Sigmoid colon (tissue), 7 donors: ENCODE measurements at places on chromosomes 5 and 9. TPM values are rescaled to one million over a fixed set of nuclear protein-coding genes. Genes with fewer than 3 reads are reported as not detected.
A peak's percentile ranks its signal among the peaks of the same experiment; 100 is the strongest.

GRCh38 chr5:128253161-128253560 lies 169.6 kb downstream of the SLC12A2 start:
- H3K4me3 ChIP-seq, result no peak overlapping the region
- no peaks in the 10 kb centered on the region for H3K4me1 ChIP-seq
- H3K27ac ChIP-seq, result no peak overlapping the region
- no peaks in the 10 kb centered on the region for H3K27me3 ChIP-seq

TAF11L5 gene
- not detected for total RNA-seq

GRCh38 chr5:103217101-103217500 lies 41.5 kb upstream of the MACIR start:
- H3K4me1 ChIP-seq, result no peaks in the 10 kb centered on the region
- no peaks in the 10 kb centered on the region for H3K36me3 ChIP-seq
- no peak overlapping the region for H3K4me3 ChIP-seq
- DNase-seq, result no peak
- no peak overlapping the region for H3K27ac ChIP-seq

GPR150 gene
- 0.36 TPM for total RNA-seq

GRCh38 chr9:37412431-37413151 lies 9.9 kb upstream of the GRHPR start:
- H3K4me1 ChIP-seq, result no peaks in the 10 kb centered on the region
- no peak for DNase-seq
- H3K27me3 ChIP-seq, result no peaks in the 10 kb centered on the region
- H3K27ac ChIP-seq, result no peak overlapping the region
- no peak overlapping the region for H3K4me3 ChIP-seq

GRCh38 chr9:1514250-1514649 lies 464.1 kb downstream of the DMRT2 start:
- H3K27ac ChIP-seq, result no peak overlapping the region
- no peaks in the 10 kb centered on the region for H3K27me3 ChIP-seq
- DNase-seq, result no peak
- no peaks in the 10 kb centered on the region for H3K36me3 ChIP-seq

IL3 gene
- total RNA-seq, result not detected

DNA sequence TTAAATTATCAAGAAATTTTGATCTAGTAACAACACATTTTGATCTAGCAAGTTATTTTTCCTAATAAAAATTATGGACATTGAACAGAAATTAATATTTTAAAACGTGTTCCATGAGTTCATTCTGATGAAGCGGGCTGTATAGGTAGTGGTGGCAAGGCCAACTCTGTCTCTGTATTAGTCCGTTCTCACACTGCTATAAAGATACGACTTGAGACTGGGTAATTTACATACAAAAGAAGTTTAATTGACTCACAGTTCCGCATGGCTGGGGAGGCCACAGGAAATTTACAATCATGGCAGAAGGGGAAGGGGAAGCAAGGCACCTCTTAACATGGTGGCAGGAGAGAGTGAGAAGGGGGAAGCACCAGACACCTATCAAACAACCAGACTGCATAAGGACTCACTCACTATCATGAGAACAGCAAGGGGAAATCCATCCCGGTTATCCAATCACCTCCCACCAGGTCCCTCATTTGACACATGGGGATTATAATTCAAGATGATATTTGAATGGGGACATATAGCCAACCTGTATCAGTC lies 61.2 kb downstream of the TMEM232 start:
- H3K27ac ChIP-seq, result no peak overlapping the region
- no peaks in the 10 kb centered on the region for H3K27me3 ChIP-seq
- no peak for DNase-seq

SOHLH1 gene
- total RNA-seq, result not detected

DNA sequence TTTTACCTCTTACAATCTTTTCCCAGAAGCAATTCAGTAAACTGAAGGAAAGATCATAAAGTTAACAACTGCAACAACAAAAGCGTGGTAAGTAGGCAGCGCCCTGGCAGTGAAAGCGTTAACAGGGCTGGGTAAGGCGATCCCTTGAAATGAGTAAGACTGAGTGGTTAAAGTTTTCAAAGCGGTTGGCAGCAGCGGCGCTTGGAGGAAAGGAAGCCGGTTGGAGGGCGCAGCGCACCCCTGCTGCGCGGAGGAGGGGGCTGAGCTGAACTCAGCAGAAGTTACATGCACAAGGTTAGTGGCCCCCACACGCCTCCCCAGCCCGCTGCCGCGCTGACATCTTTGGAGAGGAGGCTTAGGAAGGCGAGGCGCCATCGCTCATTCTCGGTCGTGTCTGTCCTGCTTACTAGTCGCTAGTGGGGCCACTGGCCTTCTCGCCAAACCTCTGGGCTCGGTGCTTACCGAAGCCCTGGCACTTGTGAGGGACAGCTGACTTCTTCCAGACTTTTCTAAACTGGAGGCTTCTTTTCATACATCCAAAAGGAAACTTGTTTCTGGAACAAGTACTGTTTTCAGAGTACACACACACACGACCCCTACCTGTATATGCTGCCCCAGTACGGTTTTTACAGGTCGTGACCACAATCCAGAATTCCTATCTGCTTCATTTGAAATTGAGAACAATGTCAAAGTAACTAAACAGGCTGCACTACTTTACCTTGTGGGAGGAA lies at the start of gene SH3RF2:
TSS of gene SH3RF2 (plus strand) at position 178 of the 731 bp plus-strand sequence. CDS start 1,351 bp downstream, outside the sequence.
- H3K4me3 ChIP-seq, result peak within 1 kb of the TSS; percentile 44
- H3K4me1 ChIP-seq, result no peaks in the 10 kb centered on the region
- peak within 1 kb of the TSS; percentile 27 for H3K27ac ChIP-seq

DNA sequence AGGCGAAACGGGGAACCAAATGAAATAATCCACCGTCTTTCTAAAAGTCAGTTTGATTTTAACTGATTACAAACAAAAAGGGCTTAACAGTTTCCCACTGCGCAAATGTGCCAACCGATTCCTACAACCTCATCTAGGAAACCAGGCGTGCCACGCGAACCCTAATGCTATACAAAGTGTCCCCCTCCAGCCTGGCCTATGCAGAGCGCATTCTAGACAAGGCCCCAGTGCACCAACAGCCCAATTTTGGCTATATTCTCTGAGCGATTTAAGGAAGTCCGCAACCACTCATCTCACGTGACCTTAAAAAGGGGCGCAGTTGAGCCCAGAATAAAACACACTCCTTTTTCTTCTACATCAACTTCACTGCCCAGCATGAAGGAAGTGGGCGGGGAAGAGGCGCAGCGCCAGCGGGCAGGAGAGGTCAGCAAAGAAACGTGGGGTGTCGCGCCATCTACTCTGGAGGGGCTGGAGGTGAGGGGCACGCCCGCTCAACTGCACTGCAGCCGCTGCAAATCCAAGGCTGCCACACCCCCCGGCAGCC lies 779 bp downstream of the FAM13B start:
- peak overlapping the region; percentile 82 for H3K4me3 ChIP-seq
- H3K36me3 ChIP-seq, result no peaks in the 10 kb centered on the region
- peak; percentile 79 for DNase-seq
- H3K4me1 ChIP-seq, result peaks cover 57% of the 10 kb centered on the region
- H3K27me3 ChIP-seq, result no peaks in the 10 kb centered on the region
- H3K27ac ChIP-seq, result peak overlapping the region; percentile 96

- H3K27ac ChIP-seq, result no peak overlapping the region
- H3K4me1 ChIP-seq, result no peaks in the 10 kb centered on the region
- H3K4me3 ChIP-seq, result no peak overlapping the region
Observed at GRCh38 chr5:105789246-105789645, 1881.5 kb downstream of the EFNA5 start.

DNA sequence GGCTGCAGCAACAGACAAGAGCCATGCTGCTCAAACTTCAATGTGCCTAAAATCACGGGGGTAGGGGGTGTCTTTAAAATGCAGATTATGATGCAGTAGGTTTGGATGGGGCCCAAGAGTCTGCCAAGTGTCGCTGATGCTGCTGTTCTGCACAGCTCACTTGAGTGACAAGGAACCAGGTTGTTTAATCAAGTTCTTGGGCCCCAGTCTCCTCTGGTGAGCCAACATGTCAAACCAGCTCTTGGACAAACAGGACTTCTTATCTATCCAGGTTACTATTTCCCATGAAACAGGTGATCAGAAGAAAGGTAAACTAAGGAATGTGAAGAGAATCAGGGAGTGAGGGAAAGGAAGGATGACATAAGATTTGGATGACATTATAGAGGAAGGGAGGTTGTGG lies 78.0 kb downstream of the APBA1 start:
- H3K36me3 ChIP-seq, result no peaks in the 10 kb centered on the region
- H3K4me1 ChIP-seq, result no peaks in the 10 kb centered on the region
- DNase-seq, result no peak
- H3K27ac ChIP-seq, result no peak overlapping the region

DNA sequence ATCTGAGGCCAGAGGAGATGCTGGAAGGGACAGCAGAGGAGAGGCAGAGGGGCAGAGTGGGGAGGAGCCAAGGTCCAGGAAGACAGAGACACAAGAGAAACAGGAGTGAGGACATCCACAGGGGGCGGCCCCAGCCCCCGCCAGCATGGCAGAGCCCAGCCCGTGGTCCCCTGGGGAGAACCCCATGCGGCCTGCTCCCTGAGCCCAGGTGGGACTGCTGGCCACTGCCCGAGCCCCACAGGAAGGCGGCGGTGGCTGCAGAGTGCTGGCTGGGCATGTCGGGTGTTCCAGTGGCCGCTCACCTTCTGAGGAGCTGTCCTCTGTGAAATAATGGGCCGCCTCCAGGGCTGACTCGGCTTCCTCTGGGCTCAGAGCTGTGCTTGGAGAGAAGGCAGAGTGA lies 8.9 kb upstream of the MRNIP start:
- H3K4me1 ChIP-seq, result no peaks in the 10 kb centered on the region
- peaks cover 42% of the 10 kb centered on the region for H3K36me3 ChIP-seq
- no peaks in the 10 kb centered on the region for H3K27me3 ChIP-seq
- no peak overlapping the region for H3K27ac ChIP-seq
- peak; percentile 62 for DNase-seq

- peak overlapping the region; percentile 64 for H3K27ac ChIP-seq
- H3K4me3 ChIP-seq, result peak overlapping the region; percentile 0
- H3K4me1 ChIP-seq, result peaks cover 49% of the 10 kb centered on the region
Observed at GRCh38 chr5:6732634-6733410, 19.6 kb downstream of the TENT4A start.

DNA sequence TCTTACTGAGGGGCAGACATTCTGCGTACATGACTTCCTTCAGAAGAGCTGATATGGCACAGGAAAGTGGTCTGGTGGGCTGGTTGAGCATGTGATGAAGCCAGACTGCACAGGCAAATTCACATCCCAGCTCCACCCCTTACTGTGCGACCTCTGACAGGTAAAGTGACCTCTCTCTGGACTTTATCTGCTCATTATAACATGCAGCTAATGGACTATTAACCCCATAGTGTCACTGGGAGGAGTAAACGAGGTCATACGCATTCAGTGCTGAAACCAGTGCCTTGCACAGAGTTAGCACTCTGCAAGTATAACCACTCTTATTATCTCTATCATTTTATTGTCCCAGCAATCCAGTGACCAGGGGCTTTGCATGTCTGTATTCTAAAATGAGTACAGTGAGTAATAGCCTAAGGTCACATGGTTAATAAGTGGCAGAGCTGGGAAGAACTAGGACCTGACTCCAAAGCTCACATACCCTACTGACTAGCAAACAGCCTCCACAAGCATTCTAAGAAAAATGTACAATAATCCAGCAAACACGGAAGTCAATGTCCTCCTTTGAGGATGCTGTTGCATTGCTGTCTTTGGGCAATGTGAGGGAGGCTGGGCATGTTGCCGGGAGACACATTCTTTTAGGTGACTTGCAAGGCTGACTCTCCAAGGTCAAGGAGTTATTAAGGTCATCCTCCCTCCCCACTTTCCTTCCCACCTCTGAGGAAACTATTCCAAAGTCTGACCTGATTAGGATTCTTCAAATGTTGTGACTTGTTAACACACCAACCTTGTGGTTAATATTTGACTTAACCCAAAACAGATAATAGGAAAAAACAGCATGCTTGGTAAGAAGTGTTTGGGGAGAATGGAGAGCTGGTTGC lies 19.0 kb downstream of the GLRX start:
- DNase-seq, result no peak
- no peak overlapping the region for H3K4me3 ChIP-seq
- H3K27ac ChIP-seq, result no peak overlapping the region
- no peaks in the 10 kb centered on the region for H3K27me3 ChIP-seq
- H3K4me1 ChIP-seq, result peaks cover 7% of the 10 kb centered on the region
- no peaks in the 10 kb centered on the region for H3K36me3 ChIP-seq

GRCh38 chr5:97764700-97765099 lies 581.7 kb upstream of the RIOK2 start:
- no peaks in the 10 kb centered on the region for H3K27me3 ChIP-seq
- H3K27ac ChIP-seq, result no peak overlapping the region
- no peak overlapping the region for H3K4me3 ChIP-seq
- DNase-seq, result no peak

DNA sequence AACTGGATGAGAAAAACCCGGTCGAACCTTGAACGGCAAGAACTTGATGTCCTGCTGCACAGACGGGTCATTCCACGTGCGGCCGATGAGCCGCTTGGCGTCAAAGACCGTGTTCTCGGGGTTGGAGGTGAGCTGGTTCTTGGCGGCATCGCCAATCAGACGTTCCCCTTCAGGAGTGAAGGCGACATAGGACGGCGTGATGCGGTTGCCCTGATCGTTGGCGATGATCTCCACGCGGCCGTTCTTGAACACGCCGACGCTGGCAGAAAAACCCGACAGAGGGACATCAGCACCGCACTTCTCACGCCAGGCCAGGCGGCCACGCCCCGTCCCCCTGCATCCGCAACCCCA lies 519 bp downstream of the HSPA5 start:
- peaks cover 55% of the 10 kb centered on the region for H3K4me1 ChIP-seq
- H3K27me3 ChIP-seq, result no peaks in the 10 kb centered on the region
- no peak for DNase-seq

DNA sequence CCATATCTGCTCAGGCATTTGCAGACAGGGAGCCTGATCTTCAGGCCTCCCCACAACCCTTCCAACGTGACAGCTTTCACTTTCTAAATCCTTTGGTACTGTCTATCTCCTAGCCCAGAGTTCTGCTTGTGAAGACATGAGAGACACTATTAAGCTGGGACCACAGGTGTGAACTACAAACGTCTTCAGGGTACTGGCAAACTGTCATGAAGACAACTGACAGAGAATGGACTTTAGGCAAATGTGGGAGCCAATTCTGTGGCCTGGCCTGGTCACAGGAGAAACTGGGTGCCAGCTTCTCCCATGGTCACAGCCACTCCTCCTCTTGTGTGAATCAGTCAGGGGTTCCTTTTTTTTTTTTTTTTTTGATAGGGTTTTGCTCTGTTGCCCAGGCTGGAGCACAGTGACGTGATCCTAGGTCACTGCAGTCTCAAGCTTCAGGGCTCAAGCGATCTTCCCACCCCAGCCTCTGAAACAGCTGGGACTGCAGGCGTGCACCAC lies 10.4 kb downstream of the TRIM14 start:
- H3K27me3 ChIP-seq, result no peaks in the 10 kb centered on the region
- H3K27ac ChIP-seq, result peak overlapping the region; percentile 14
- no peak overlapping the region for H3K4me3 ChIP-seq
- H3K36me3 ChIP-seq, result no peaks in the 10 kb centered on the region

- DNase-seq, result no peak
- H3K27me3 ChIP-seq, result no peaks in the 10 kb centered on the region
- no peaks in the 10 kb centered on the region for H3K4me1 ChIP-seq
Observed at GRCh38 chr9:19193029-19193324, 37.5 kb upstream of the DENND4C start.

DNA sequence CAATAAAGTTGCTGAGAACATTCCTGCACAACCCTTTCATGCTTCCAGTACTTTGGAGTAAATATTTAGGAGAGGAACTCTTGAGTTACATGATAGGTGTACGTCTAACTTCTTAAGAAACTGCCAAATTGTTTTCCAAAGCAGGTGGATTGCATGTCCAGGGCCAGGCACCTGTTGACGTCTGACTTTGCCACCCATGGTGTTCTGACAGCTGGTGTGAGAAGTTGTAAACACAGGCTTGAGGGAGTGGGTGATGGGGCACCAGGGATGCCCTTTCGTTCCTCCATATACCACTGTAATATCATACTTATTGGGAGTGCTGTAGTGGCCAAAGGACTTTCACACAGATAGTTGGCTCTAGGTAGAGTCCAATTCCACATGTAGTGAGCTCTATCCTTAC lies 352.1 kb downstream of the GADD45G start:
- H3K27me3 ChIP-seq, result no peaks in the 10 kb centered on the region
- DNase-seq, result no peak
- no peaks in the 10 kb centered on the region for H3K36me3 ChIP-seq
- H3K4me3 ChIP-seq, result no peak overlapping the region

POMT1 gene
- total RNA-seq, result 31.8 TPM

F2RL2 gene
- 6.6 TPM for total RNA-seq
